ENCODE measurements at places on chromosomes 2 and 18. TPM values are rescaled to one million over a fixed set of nuclear protein-coding genes. Genes with fewer than 3 reads are reported as not detected.

The RIT2 gene
- not detected for total RNA-seq

The MEIS1 gene
- not detected for total RNA-seq

DNA sequence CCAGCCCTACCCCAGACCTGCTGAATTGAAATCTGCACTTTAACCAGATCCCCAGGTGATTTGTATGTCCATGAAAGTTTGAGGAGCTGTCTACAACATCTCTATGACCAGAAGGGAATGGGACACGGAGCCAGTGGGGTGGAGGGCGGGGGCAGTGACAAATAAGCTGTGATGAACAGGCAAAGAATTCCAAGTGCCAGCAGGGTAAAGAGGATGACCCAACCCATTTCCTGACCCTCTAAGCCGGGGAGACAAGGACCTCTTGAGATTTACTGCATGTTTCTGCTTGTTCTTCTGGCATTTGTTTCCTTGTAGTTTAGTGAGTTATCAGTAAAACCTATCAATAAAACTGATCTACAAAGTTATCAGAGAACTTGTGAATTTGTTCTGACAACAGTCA, 8.7 kb downstream of the TET3 start:
- DNase-seq, result no peak

GRCh38 chr18:51125976-51126375, 71.5 kb downstream of the MEX3C start:
- DNase-seq, result no peak

- no peak for DNase-seq
These were observed 46.7 kb downstream of the REEP1 start for GRCh38 chr2:86290596-86291327.

GRCh38 chr2:7429733-7430132, 512.5 kb downstream of the RNF144A start:
- DNase-seq, result no peak

DNA sequence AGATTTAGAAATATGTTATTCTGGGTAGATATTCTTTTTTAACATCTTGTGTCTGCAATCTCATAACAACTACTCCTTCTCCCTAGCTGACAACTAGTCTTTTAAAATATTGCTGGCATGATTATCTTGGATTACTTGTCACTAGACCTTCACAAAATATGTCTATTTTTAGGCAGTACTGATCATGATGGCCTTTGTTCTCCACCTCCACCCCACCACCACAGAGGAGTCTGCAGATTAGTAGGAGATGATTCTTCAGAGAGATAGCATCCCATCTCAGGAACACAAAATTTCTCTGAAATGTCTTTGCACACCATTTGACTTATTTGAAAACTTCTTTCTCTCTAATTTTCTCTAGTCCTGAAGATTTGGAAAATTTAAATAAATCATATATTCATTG, 338.1 kb upstream of the SPHKAP start:
- DNase-seq, result no peak

- DNase-seq, result no peak
These were observed 32.4 kb upstream of the TMEM131 start for GRCh38 chr2:98028101-98028561.

GRCh38 chr2:135839713-135840112, 2.7 kb upstream of the LCT start:
- DNase-seq, result no peak

GRCh38 chr18:28974504-28974903, 797.6 kb upstream of the CDH2 start:
- no peak for DNase-seq

- no peak for DNase-seq
These were observed 124.2 kb downstream of the GALR1 start for GRCh38 chr18:77373730-77374445.

GRCh38 chr2:4909346-4910009, 782.7 kb upstream of the SOX11 start:
- no peak for DNase-seq
